ENCODE measurements at places on chromosomes 7 and 10.

DNA sequence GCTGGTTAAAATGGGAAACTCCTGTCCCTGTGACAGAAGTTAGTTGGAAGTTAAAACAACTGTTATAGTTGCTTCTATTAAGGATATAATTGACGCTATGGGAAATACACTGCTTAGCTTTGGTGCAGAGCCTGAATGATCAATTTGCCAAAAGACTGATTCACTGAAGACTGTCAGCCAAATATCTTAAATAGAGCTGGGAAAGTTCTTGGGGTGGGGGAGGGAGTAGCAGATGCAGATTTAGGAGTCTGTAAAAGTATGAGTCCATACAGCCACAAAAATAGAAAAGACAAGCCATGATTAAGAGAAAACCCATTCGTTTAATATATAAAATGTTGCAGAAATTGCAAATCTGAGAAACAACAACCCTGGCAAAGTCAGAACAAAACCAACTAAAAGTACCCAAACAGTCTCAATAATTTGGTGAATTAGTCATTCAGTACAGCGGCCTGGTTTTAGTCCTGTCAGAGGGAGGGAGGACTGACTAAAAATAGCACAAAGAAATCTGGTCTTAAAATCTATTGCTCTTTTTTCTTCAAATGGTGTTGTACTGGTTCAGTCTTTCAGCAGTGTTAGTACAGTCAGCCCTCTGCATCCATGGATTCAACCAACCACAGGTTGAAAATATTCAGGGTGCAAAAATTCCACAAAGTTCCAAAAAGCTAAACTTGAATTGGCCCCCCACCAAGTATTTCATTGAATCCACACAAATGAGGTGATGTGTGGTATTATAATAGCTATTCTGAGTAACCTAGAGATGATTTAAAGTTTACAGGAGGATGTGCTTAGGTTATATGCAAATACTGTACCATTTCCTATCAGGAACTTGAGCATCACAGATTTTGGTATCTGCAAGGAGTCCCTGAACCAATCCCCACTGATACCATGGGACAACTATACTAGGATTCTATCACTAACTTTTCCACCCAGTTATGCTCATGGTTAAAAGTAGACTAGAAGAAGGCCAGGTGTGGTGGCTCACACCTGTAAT lies 30.0 kb downstream of the STK17A start:
- no peak for DNase-seq

DNA sequence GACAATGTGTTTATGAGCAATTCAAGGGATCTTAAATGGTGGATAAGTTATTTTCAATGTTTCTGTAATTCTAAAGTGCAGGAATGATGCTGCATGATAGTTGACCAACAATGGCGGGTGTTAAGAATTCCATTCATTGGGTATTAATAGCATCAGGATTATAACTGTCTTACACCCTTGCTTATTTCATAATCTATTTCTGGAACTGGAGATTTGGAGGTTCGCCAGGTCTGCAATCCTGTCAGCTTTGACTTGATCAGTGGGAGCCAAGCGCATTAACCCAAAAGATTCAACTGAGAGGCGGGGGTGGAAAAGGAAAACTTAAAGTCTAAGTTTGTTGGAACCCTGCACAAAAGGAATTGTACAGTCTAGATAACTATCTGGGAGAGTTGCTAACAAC lies 114.9 kb upstream of the ZEB1 start:
- DNase-seq, result no peak

- no peak for DNase-seq
These were observed 129.6 kb downstream of the BICC1 start for GRCh38 chr10:58642283-58642682.

- DNase-seq, result no peak
These were observed 30.7 kb upstream of the EPC1 start for GRCh38 chr10:32377458-32378259.

DNA sequence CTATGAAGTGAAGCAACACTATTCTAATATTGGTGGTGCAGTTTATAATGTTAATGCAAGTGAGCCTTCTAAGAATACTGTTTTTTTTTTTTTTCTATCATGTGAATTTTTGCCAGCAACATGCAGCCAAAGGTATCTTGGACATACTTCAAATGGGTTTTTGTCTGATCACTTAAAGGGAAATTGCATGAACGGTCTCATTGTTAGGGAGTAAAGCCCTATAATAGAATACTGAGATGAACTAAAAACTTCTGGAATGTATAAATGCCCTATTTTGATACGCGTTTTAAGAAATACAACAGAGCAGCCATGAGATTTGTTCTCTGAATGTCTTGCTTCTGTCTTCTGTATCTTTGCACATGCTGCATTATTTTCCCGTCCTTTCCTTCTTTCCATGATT lies 10.5 kb upstream of the MDFIC start:
- no peak for DNase-seq

DNA sequence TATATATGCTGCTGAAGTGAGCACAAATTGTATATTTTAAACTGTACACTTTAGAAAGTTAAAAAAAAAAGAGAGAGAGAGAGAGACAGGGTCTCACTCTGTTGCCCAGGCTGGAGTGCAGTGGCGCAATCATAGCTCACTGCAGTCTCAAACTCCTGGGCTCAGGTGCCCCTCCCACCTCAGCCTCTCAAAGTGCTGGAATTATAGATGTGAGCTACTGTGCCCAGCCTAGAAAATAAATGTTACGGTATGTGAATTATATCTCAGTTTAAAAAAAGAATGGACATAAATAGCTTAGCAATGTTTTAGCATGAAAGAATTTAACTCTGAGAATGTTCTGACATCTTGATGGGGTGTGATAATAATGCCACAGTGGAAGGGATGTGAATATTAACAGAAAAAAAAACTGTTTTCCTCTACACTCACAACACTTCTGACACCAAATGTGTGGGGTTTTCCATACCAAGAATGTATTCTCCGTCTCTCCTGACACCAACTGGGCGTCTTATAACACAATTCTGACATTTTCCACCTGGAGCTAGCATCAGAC lies 162.1 kb downstream of the PLCE1 start:
- no peak for DNase-seq

GRCh38 chr7:47580811-47581331 lies 1.0 kb downstream of the TNS3 start:
- DNase-seq, result no peak

All from T-helper 17 cell (primary cell).